SJSA1 (cell line): ENCODE measurements at places on chromosomes 2 and 18.
A peak's percentile ranks its signal among the peaks of the same experiment; 100 is the strongest.

DNA sequence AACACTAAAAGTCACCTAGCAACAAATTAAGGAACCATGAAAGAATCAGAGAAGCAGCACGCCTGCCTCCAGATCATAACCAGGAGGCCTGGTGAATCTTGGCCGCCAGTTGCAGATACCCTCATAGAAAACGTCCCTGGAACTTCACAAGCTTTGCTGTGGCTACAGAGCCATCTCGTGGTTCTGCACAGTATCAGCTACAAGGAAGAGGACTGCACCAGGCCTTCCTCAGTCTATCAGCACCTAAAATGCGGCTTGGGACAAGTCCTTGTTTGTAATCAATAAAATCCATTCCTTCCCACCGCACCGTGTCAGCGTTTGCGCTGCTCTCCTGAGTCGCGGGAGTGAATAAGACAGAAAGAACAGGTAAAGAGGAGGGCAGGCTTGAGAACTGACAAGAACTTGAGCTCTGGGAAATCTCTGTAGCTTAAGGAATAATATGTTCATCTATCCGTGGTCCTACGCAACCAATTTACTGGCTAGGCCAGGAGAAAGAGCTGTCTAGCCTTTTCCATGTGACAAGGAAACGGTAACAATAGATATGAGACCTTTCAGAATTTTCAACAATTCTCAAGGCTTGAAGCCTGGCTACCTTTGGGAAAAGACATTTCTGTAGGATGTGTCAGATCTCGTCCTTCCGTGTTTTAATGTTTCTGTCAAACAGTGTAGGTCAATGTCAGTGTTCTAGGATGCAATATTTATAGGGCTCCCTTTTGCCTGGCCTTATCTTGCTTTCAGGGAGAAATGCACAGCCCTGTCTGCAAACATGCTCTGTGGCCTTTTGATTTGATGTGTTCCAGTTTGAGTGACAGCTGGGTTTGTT is 128.5 kb upstream of the RAB12 start:
- peaks cover 15% of the 10 kb centered on the region for H3K27me3 ChIP-seq
- H3K4me3 ChIP-seq, result no peak overlapping the region
- DNase-seq, result peak; percentile 21
- no peaks in the 10 kb centered on the region for H3K4me1 ChIP-seq
- H3K36me3 ChIP-seq, result no peaks in the 10 kb centered on the region

DNA sequence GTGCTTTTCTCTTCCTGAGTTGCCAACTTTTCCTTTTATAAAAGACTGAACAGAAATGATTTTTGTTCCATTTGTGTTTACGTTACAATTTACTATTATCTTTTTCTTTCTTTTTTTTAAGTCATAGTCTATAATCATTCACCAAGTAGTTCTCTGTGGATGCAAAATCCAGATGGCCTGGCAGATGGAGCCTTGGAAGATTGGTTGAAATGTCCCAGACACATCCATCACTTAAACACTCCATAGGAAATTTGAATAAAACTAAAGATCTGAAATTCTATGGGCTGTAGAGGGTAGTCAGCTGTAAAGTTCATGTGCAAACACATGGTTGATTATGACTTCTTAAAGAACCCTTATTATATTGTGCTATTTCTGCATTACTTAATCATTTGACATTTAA is 164.8 kb upstream of the DOCK10 start:
- peaks cover 3% of the 10 kb centered on the region; the same call in 1 of the 2 replicates for H3K27me3 ChIP-seq
- DNase-seq, result no peak
- H3K4me3 ChIP-seq, result no peak overlapping the region
- no peaks in the 10 kb centered on the region; the same call in 1 of the 2 replicates for H3K36me3 ChIP-seq
- no peaks in the 10 kb centered on the region for H3K4me1 ChIP-seq

DNA sequence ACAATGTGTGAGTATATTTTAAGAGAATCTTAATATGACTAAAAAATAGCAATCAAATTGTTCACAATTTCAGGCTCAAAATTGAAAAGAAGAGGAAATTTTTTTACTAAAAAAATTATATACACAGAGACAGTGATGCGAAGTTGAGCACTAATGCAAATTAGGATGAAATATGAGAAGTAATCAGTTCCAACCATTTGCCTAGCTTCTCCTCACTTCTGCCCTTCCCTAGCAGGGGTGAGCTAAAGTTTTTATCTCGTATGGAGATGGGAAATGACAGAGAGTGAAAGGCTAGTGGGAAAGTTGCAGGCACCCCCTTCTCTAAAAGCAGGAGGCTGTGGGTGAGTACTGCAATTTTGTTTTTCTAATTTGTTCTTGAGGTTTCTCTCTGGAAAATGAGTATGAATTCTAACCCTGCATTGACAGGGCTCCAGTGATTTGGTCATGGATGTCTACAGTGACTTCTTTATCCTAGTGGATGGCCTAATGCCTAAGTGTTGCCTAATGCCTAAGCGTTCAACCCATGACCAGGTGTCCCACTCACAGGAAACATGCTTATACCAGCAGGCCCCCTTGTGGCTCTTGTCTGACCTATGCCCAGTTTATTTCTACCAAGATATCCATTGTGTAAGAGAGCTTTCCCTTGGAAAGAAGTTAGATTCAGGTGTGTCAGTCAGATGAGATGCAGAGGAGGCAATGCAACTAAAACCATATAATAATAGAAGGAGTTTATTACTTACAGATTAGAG is 78.0 kb upstream of the HNMT start:
- DNase-seq, result no peak
- H3K27ac ChIP-seq, result no peak overlapping the region
- no peaks in the 10 kb centered on the region; the same call in 1 of the 2 replicates for H3K27me3 ChIP-seq
- no peaks in the 10 kb centered on the region for H3K4me1 ChIP-seq

GRCh38 chr2:144937910-144938709 is 418.2 kb upstream of the ZEB2 start:
- no peaks in the 10 kb centered on the region for H3K36me3 ChIP-seq
- no peak overlapping the region for H3K4me3 ChIP-seq
- DNase-seq, result peak; percentile 75
- H3K4me1 ChIP-seq, result peaks cover 26% of the 10 kb centered on the region

GRCh38 chr2:239831001-239831731 is 194.0 kb downstream of the NDUFA10 start:
- peaks cover 20% of the 10 kb centered on the region for H3K4me1 ChIP-seq
- no peaks in the 10 kb centered on the region for H3K27me3 ChIP-seq
- peak; percentile 64 for DNase-seq
- H3K36me3 ChIP-seq, result no peaks in the 10 kb centered on the region

- no peak overlapping the region for H3K27ac ChIP-seq
- DNase-seq, result no peak
- H3K4me1 ChIP-seq, result peaks cover 12% of the 10 kb centered on the region
- H3K27me3 ChIP-seq, result no peaks in the 10 kb centered on the region
These were observed 35.7 kb upstream of the NEMP2 start for GRCh38 chr2:190569994-190570755.

DNA sequence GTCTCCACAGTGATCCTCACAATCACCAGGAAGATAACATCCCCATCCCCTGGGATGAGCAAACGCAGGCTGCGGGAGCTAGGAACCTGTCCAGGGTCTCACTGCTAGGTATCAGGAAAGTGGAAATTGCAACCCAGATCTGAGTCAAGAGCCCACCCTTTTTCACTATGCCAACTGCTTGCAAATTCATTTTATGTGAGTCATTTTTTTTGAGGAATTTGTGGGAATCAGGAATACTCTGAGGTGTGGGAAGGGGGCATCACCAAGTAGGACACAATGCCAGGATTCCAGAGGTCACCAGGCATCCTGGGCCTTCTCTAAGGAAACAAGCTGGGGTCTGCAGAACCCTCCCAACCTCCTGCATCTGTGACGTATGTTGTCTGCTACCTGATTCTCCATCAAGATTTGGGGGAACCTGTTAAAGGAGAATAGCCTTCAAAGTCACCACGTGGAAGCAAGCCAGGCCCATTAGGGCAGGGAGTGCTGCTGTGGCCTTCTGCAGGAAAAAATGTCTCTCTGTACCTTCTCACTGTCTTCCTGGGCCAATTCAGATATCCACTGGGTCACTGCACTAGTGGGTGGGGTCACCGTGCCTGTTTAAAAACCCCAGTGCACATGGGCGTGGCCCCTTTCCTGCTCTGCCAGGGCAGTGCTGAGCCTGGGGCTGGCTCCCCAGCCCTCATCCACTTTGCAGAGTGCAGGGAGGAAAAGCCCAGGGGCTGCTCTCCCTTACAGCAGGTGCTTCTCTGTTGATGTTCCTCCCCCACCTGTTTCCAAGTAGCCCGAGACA is 50.2 kb downstream of the MCFD2 start:
- H3K4me1 ChIP-seq, result peaks cover 16% of the 10 kb centered on the region
- no peak for DNase-seq
- H3K27me3 ChIP-seq, result no peaks in the 10 kb centered on the region
- H3K27ac ChIP-seq, result no peak overlapping the region
- no peaks in the 10 kb centered on the region for H3K36me3 ChIP-seq
- H3K4me3 ChIP-seq, result no peak overlapping the region

GRCh38 chr2:109295781-109296117 is 166.7 kb downstream of the SH3RF3 start:
- no peak overlapping the region for H3K27ac ChIP-seq
- no peaks in the 10 kb centered on the region for H3K36me3 ChIP-seq
- H3K4me1 ChIP-seq, result peaks cover 10% of the 10 kb centered on the region
- DNase-seq, result no peak

- peaks cover 21% of the 10 kb centered on the region for H3K4me1 ChIP-seq
- no peak for DNase-seq
- peak overlapping the region; percentile 19; the same call in 1 of the 2 replicates for H3K27ac ChIP-seq
- H3K27me3 ChIP-seq, result no peaks in the 10 kb centered on the region
- H3K36me3 ChIP-seq, result peaks cover 22% of the 10 kb centered on the region
These were observed 2.4 kb downstream of the MEX3C start for GRCh38 chr18:51195086-51195450.

DNA sequence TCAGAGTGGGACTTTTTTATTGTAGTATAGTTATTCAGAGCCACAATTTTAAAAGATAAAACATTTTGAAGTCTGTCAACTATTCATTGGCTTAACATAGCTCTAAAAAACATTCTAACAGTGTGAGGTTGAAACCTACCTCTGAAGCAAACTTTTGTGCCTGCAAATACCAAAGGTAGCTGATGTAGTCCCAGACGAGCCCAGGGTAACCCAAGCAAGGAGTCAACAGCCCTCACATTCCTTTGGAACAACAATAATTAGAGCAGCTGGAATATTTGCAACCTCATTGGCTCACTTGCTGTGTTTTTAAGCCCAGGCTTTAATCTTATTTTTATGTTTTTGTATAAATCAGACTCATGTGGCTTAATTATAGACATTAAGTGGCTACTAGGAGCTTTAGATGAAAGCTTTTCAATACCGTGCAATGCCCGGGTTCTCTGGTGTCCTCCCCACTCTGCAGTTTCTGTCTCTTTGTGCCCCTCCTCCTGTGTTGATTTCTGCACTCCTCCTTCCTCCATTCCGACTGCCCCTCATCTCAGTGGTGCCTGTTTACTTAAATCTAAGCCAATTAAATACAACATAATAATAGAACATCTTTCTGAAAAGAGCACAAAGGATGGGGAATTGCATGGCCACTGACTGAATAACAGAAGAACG is 157.9 kb upstream of the UNC80 start:
- no peaks in the 10 kb centered on the region for H3K27me3 ChIP-seq
- H3K36me3 ChIP-seq, result no peaks in the 10 kb centered on the region
- H3K4me3 ChIP-seq, result no peak overlapping the region
- peak; percentile 15 for DNase-seq
- H3K27ac ChIP-seq, result no peak overlapping the region

DNA sequence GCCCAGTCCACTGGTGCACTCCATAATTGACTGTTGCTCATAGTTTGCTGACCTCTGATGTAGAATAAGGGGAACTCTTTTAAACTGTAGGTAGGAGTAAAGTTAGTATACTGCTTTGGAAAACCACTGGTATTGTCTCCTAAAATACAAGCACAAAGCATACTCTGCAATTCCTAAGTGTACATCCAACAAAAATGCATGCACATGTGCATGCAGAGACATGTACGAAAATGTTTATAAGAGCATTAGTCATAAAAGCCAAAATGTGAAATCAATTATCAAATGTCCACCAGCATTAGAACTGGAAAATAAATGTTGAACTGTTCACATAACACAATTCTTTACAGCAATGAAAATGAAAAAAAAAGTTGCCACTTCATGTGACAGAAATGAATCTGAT is 39.8 kb upstream of the DDX18 start:
- no peak overlapping the region for H3K4me3 ChIP-seq
- no peak for DNase-seq
- H3K27me3 ChIP-seq, result no peaks in the 10 kb centered on the region
- no peaks in the 10 kb centered on the region for H3K4me1 ChIP-seq

DNA sequence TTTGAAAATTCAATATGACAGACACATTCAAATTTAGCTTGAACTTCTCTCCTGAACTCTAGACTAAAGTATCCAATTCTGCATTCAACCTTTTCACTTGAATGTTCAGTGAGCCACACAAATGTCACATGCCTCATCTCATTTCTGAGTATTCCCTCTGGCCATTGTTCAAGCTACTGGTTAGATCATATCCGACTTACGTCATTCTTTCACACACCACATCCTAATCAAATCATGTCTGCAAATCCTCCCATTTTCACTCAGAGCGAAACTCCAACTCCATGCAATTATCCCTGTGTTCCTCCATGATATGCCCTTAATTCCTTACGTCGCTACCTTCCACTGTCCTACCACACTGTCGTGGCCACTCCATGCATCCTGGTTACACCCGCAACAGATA is 425.1 kb downstream of the CBLN2 start:
- no peak for DNase-seq
- H3K4me1 ChIP-seq, result no peaks in the 10 kb centered on the region
- H3K27ac ChIP-seq, result no peak overlapping the region
- no peaks in the 10 kb centered on the region for H3K36me3 ChIP-seq
- no peak overlapping the region for H3K4me3 ChIP-seq

GRCh38 chr2:150944315-150944714 is 317.3 kb downstream of the RBM43 start:
- H3K36me3 ChIP-seq, result no peaks in the 10 kb centered on the region
- H3K27ac ChIP-seq, result no peak overlapping the region
- H3K4me1 ChIP-seq, result no peaks in the 10 kb centered on the region
- H3K27me3 ChIP-seq, result no peaks in the 10 kb centered on the region
- H3K4me3 ChIP-seq, result no peak overlapping the region
- no peak for DNase-seq

- DNase-seq, result no peak
- H3K27me3 ChIP-seq, result no peaks in the 10 kb centered on the region
These were observed 323.3 kb upstream of the RAB6C start for GRCh38 chr2:129656081-129656598.

GRCh38 chr2:239791526-239792404 is 233.4 kb downstream of the NDUFA10 start:
- no peak overlapping the region for H3K27ac ChIP-seq
- DNase-seq, result peak; percentile 29
- no peaks in the 10 kb centered on the region for H3K4me1 ChIP-seq
- no peak overlapping the region for H3K4me3 ChIP-seq
- no peaks in the 10 kb centered on the region for H3K36me3 ChIP-seq

- DNase-seq, result peak; percentile 71
- no peaks in the 10 kb centered on the region for H3K27me3 ChIP-seq
- H3K4me3 ChIP-seq, result no peak overlapping the region
- no peaks in the 10 kb centered on the region for H3K36me3 ChIP-seq
These were observed 384.5 kb downstream of the MTX2 start for GRCh38 chr2:176653479-176654443.

GRCh38 chr2:150426724-150427123 is 60.7 kb downstream of the RND3 start:
- peaks cover 5% of the 10 kb centered on the region for H3K4me1 ChIP-seq
- H3K4me3 ChIP-seq, result no peak overlapping the region
- H3K27me3 ChIP-seq, result no peaks in the 10 kb centered on the region
- H3K36me3 ChIP-seq, result no peaks in the 10 kb centered on the region

GRCh38 chr2:19554520-19554919 is 196.1 kb upstream of the OSR1 start:
- H3K4me1 ChIP-seq, result no peaks in the 10 kb centered on the region
- no peaks in the 10 kb centered on the region for H3K36me3 ChIP-seq
- no peak for DNase-seq
- peaks cover 4% of the 10 kb centered on the region; the same call in 1 of the 2 replicates for H3K27me3 ChIP-seq
- H3K27ac ChIP-seq, result no peak overlapping the region
